NAMALWA (cell line): ENCODE measurements at places on chromosomes 4 and X.

DNA sequence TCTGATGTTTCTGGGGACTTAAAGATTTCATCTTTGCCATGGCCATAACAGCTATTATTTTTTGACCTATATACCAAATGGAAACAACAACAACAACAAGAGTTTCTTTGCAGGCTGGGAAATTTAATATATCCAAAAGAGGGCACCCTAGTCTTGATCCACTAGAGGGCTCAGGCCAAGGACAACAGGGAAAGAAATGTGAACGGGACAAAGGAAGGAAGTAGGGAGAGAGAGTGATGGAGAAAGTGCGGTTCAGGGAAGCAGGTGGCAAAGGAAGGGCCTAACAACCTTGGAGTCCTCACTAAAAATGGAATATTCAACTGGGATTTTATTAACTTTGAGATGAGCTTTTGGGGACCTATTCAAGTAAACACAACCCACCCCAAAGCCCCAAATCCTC, 67.8 kb upstream of the SCML1 start:
- no peak for DNase-seq

- no peak for DNase-seq
Measured at GRCh38 chr4:177461606-177462005, 19.4 kb upstream of the AGA start.

DNA sequence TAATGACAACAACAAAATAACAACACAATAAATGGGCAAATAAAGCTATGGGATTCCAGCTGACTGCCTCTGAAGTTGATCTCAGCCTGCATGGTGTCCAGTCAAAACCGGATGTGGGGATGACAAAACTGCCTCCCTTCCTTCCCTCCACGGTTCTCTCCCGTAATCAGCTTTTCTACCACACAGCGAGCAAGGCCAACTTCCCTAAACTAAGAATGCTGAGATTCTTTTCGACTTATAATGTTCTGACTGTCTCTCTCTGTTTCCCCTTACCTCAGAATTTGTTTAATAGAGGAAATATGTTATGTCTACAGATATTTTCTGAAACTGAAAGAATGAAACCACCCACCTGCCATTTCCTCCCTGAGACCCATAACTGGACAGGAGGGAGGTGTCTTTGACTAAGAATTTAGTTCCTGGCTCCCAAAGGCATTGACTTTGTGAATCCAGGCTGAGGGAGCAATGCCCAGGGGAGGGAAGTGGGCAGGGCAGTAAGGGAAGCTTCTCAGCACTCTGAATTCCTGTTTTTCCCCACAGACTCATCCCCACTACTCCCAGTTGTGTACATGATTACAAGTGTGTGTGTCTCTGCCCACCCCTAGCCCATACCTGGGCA, 1.0 kb upstream of the TLR1 start:
- peak; percentile 75 for DNase-seq

DNA sequence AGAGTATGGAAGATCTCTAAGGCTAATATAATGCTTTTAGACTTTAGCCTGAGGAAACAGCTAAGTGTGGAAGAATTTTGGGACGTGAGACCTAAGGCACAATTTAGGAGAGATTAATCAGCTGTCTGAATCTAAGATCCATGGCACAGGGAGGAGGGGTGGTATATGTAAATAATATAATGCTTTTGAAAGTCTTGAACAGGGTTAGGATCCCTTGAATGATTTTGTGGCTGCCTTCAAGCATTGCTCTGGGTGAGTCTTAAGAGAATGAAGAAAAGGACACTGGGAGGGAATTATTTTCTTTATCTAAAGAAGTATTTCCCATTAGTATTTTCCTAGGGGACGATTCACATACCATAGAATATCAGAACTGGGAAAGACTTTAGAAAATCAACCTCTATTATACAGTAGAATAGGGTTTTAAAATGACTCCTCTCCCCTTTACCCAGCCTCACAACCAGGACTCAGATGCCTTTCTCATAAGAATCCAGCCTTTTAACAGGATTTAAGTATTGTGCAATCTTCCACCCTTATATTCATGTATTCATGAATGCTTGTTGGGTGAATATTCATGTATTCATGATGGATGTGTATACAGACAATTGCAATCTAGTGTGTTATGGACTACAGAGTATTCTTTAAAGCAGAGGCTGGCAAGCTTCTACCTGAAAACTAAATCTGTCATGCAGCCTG, 664.2 kb upstream of the CPEB2 start:
- DNase-seq = no peak

DNA sequence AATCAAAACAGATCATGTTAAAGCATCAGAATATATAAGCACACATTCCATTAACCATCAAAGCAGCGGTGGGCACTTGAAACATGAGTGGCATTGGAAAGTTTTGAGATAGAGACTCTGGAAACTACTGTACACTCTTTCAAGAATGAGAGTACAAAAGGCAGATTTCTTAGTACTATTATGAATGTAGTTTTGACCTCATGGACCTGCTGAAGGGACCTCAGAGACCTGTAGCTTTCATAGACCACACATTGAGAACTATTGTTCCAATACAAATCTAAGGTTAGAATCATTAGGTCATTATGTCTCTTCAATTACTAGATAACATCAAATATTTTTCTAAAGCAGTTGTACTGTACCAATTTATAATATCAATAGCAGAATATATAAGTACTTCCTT, 283.6 kb downstream of the RPA4 start:
- no peak for DNase-seq

DNA sequence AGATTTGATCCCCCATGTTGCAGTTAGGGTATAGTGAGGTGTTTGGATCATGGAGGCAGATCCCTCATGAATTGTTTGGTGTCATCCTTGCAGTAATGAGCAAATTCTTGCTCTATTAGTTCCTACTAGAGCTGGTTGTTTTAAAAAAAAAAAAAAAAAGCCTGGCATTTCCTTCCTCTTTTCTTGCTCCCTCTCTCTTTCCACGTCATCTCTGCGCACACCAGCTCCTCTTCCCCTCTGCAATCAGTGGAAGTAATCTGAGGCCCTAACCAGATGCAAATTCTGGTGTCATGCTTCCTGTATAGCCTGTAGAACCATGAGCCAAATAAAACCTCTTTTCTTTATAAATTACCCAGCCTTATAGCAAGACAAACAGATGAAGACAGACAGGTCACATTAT, 24.5 kb downstream of the WDR17 start:
- DNase-seq = peak; percentile 51
